Right ventricle myocardium superior (tissue), 1 donor: ENCODE measurements at places on chromosomes 12 and 14.

DNA sequence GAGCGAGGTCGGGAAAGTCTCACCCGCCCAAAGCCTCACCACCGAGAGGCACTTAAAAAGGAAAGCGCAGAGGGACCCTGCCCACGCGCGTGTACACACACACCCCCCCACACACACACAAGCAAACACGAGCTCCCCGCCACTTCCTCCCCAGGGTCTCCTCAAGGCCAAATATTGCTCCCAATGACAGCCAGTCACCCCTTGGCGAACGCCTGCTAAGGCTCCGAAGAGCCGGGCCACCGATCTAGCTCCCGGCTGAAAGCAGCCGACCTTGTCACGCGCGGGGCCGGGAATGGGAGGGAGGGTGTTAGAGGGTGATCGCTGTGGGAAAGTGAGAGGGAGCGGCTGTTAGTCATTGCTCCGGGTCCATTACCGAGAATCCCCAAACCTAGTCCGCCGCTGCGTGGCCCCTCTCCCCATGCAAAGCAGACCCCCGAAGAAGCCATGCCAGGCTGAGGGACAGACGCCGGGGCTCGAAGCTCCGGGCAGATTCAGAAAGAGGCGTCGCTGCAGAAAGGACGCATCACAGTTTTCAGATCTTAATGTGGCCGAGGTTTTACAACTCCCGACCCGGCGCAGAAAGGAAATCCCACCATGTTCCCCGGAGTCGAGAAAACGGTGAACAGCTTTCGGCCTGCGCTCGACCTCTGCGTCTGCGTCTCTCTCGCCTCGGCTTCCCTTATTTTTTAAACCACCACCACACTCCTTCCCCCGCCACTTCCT, 2.6 kb downstream of the BMP4 start:
- DNase-seq = peak; percentile 64

DNA sequence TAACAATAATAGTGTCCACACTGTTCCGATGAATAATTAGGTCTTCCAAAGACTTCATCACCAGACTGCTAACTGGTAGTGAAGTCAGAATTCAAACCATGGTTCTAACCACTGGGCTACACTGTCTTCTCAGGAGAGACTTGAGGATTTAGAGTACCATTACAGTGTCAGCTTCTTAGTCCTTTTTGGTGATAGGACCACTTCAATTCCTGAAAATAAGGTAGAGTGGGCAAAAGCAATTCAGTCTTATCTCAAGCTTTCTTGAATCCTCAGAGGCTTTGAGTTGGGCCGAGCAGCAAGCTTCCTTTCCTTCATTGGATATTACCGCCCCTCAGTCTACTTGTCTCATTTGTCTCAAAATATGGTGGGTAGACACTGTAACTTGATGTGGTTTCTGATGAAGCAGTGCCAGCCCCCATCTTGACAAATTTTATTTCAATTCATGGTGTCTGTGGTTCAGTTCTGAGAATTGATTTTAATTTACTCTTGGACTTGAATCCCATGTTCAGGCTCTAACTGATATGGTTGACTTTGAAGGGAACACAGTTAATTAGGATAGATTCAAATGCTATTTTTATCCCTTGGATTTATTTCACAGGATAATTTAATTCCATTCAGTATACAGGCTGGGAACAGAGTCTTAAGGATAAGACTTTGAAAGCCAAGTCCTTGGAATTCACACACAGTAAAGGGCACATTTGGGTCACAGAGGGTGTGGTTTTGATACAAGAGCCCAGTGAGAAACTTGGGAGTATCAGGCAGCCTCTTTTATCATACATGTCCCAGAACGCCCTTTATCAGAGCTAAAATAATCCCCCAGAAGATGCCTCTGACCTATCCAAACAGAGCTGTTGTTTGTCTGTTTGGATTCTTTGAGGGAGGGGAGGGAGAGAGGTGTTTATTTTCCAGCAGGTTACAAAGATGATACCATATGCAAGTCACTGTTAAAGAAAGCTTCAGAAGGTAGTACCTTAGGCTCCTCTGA, 167.3 kb downstream of the PRKCH start:
- no peak for DNase-seq

- DNase-seq = no peak
Observed at GRCh38 chr14:78758333-78758732, 588.2 kb downstream of the NRXN3 start.

DNA sequence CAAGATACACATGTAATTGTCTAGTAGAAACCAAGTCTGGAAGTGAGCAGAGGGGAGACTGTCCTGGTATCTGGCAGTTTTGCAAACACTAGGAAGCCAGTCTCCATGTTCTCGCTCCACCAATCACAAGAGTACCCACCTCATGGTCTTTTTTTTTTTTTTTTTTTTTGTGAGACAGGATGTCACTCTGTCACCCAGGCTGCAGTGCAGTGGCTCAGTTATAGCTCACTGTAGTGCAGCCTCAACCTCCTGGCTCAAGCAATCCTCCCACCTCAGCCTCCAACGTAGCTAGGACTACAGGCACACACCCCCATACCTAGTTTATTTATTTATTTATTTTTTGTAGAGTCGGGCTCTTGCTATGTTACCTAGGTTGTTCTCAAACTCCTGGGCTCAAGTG, 189.2 kb downstream of the EFCAB11 start:
- no peak for DNase-seq

DNA sequence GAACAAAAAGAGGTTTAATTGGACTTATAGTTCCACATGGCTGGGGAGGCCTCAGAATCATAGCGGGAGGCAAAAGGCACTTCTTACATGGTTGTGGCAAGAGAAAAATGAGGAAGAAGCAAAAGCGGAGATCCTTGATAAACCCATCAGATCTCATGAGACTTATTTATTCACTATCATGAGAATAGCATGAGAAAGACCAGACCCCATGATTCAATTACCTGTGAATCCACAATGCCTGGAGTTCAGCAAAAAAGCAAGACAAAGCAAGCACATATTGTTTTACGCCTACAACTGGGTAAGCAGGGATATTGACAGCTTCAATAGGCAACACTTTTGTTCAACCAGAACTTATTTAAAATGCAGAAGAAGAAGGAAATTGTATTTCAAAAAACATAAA, 218.2 kb downstream of the RPL10L start:
- no peak for DNase-seq

GRCh38 chr14:22955702-22956569, 954 bp downstream of the HAUS4 start:
- no peak for DNase-seq
